Vagina (tissue), 2 donors: ENCODE measurements at places on chromosomes 5 and 9. TPM values are rescaled to one million over a fixed set of nuclear protein-coding genes. Genes with fewer than 3 reads are reported as not detected.

The ENC1 gene
- total RNA-seq = 7.1 TPM

DNA sequence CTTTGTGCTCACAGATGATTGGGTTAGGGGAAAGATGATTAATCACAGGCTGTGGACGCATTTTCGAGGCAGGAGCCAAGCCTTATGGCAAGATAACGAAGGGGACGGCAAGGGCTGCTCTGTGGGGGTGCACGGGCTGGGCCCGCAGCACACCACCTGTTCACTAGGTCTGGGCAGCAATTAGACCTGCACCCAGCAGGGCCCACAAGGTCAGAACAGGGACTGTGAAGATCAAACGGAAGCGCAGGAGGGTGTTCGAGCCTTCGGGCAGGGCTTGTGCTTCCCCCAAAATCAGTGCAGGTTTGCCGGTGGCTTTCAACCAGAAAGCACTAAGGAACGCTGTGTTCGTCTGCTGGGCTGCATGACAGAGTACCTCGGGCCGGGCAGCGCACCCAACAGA is 73.7 kb downstream of the UBE2QL1 start:
- H3K27me3 ChIP-seq = no peaks in the 10 kb centered on the region
- H3K36me3 ChIP-seq = no peaks in the 10 kb centered on the region
- no peak for DNase-seq

- no peaks in the 10 kb centered on the region for H3K36me3 ChIP-seq
- H3K27me3 ChIP-seq = no peaks in the 10 kb centered on the region
- no peaks in the 10 kb centered on the region for H3K4me1 ChIP-seq
- no peak overlapping the region for H3K4me3 ChIP-seq
- no peak overlapping the region for H3K27ac ChIP-seq
- DNase-seq = no peak
These were observed 20.5 kb downstream of the EQTN start for GRCh38 chr9:27276193-27277030.

GRCh38 chr5:127072861-127073846 is at the start of gene C5orf63:
C5orf63 (minus strand) TSS chr5:127073502; CDS start chr5:127058995, 14,507 bp downstream.
- DNase-seq = no peak
- H3K36me3 ChIP-seq = no peaks in the 10 kb centered on the region
- no peak within 1 kb of the TSS for H3K27ac ChIP-seq
- no peaks in the 10 kb centered on the region for H3K4me1 ChIP-seq
- H3K4me3 ChIP-seq = peak within 1 kb of the TSS; percentile 36

The TEK gene
- 12.5 TPM for total RNA-seq

GRCh38 chr9:22054076-22054475 is 45.0 kb upstream of the CDKN2B start:
- H3K4me3 ChIP-seq = no peak overlapping the region
- H3K27ac ChIP-seq = no peak overlapping the region
- no peaks in the 10 kb centered on the region for H3K4me1 ChIP-seq

- no peaks in the 10 kb centered on the region for H3K27me3 ChIP-seq
- peak overlapping the region; percentile 73 for H3K27ac ChIP-seq
- H3K4me3 ChIP-seq = no peak overlapping the region
These were observed 52.4 kb downstream of the ERGIC1 start for GRCh38 chr5:172886476-172886875.

GRCh38 chr9:137256856-137257255 is 1.7 kb downstream of the NELFB start:
- DNase-seq = no peak
- H3K4me1 ChIP-seq = peaks cover 27% of the 10 kb centered on the region
- H3K36me3 ChIP-seq = no peaks in the 10 kb centered on the region
- H3K27ac ChIP-seq = no peak overlapping the region
- H3K4me3 ChIP-seq = no peak overlapping the region
- H3K27me3 ChIP-seq = no peaks in the 10 kb centered on the region

The MSX2 gene
- 1.2 TPM for total RNA-seq

DNA sequence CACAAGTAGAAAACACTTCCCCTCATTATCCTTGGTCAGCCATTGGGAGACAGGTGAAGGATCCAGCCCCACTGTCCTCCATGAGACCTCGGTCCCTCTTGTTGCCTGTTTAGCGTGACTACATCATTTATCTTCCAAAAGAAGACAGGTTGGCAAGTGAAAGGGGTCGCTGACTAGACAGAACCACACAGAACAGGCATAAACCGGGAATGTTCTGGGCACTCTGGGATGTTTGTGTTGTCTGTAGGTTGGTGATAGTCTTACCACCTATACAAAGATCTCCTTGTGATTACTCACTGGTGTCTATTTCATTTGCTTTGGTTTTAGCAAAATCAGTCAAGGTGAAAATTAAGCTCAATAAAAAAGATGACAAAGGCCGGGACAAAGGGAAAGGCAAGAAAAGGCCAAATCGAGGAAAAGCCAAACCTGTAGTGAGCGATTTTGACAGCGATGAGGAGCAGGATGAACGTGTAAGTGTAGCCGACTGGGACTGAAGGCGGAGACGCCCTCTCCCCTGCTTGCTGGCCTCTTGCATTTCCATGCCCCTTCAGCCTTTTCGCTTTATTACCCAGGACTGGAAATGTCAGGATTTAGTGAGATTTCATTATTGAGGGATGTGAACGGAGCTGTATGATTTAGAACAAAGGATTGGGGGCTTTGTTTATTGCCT is 175.9 kb downstream of the SMARCA2 start:
- DNase-seq = no peak
- H3K27ac ChIP-seq = no peak overlapping the region
- no peaks in the 10 kb centered on the region for H3K4me1 ChIP-seq
- no peak overlapping the region for H3K4me3 ChIP-seq

- H3K27ac ChIP-seq = no peak overlapping the region
- no peak for DNase-seq
- no peaks in the 10 kb centered on the region for H3K27me3 ChIP-seq
- H3K4me1 ChIP-seq = no peaks in the 10 kb centered on the region
- H3K4me3 ChIP-seq = no peak overlapping the region
These were observed 91.8 kb downstream of the STX17 start for GRCh38 chr9:99998266-99998665.

The DEPDC1B gene
- 0.74 TPM for total RNA-seq

DNA sequence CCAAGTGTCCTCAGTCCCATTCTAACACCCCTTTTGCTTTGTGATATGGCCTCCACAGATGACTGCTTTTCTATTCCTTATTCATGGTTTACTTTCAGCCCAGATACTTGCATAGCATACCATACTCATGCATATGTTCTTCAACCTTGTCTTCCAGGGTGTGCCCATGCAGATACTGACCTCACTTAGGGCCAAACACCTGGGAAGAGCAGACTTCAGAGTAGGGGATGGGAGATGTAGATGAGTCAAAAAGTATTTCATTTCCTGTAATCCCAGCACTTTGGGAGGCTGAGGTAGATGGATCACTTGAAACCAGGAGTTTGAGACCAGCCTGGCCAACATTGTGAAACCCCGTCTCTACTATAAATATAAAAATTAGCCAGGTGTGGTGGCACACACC is 58.3 kb downstream of the NRG2 start:
- no peaks in the 10 kb centered on the region for H3K36me3 ChIP-seq
- no peak overlapping the region for H3K27ac ChIP-seq
- no peak overlapping the region for H3K4me3 ChIP-seq
- no peaks in the 10 kb centered on the region for H3K4me1 ChIP-seq
- no peak for DNase-seq

GRCh38 chr9:100479820-100480219 is 6.9 kb downstream of the TMEFF1 start:
- no peaks in the 10 kb centered on the region for H3K36me3 ChIP-seq
- H3K27ac ChIP-seq = no peak overlapping the region
- no peak overlapping the region for H3K4me3 ChIP-seq
- no peak for DNase-seq
- no peaks in the 10 kb centered on the region for H3K4me1 ChIP-seq
- H3K27me3 ChIP-seq = no peaks in the 10 kb centered on the region

DNA sequence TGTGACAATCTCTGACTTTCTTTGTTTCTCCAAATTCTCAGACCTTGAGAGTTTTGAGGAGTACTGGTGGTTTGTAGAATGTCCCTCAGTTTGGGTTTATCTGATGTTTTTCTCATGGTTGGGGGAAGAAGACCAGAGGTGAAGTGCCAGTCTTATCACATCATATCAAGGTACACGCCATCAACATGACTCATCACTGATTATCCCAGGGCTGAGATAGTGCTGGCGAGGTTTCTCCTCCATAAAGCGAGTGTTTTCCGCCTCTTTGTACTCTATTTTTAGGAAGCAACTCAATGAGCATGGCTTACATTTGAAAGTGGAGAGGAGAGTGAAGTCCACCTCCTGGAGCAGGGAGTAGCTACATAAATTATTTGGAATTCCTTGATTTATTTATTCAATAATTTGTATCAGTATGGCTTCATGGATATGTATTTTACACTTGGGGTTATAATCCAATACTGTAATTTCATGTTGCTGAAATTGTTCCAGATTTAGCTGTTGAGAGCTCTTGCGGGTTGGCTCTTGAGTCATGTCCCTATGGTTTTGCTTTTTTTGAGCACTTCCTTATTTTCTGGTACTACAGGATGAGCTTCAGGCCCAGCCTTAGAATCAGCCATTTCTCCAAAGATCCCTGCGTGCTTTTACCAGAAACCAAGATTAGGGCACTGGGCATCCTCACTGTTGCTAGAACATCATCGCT is 23.9 kb downstream of the DCANP1 start:
- no peaks in the 10 kb centered on the region for H3K4me1 ChIP-seq
- DNase-seq = no peak
- no peaks in the 10 kb centered on the region for H3K36me3 ChIP-seq
- no peaks in the 10 kb centered on the region for H3K27me3 ChIP-seq
- H3K27ac ChIP-seq = no peak overlapping the region

DNA sequence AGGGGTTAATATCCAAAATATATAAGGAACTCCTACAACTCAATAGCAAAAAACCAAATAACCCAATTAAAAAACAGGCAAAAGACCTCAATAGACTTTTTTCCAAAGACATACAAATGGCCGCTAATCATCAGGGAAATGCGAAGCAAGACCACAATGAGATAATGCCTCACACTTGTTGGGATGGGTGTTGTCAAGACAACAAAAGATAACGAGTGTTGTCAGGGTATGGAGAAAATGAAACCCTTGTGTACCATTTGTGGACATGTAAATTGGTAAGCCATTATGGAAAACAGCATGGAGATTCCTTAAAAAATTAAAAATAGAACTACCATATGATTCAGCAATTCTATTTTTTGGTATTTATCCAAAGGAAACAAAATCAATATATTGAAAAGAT is 620.2 kb downstream of the ACTL7B start:
- no peaks in the 10 kb centered on the region for H3K4me1 ChIP-seq
- no peak for DNase-seq
- H3K27me3 ChIP-seq = no peaks in the 10 kb centered on the region
- no peaks in the 10 kb centered on the region for H3K36me3 ChIP-seq
- H3K4me3 ChIP-seq = no peak overlapping the region
- no peak overlapping the region for H3K27ac ChIP-seq

The SPINK1 gene
- not detected for total RNA-seq

DNA sequence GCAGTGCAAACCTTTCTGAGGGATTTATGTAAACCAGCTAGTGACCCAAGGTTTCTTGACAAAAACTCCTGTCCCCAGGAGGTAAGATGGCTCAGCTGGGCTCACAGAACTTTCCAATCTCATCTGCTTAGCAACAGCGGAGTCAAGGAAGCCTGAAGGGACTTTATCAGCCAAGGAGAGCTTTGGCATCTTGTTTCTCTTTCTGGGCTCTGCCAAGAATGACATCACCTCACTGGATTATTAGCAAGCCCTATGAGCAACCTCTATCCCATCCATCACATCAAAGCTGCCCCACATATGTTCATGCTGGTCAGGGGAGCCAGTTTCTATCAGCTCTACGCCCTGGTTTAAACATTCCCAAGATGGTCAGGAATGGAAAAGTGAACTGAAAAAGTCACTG is 461.3 kb downstream of the ENC1 start:
- no peaks in the 10 kb centered on the region for H3K36me3 ChIP-seq
- H3K27ac ChIP-seq = no peak overlapping the region

The HAND1 gene
- total RNA-seq = not detected

- peak overlapping the region; percentile 25 for H3K27ac ChIP-seq
- H3K4me3 ChIP-seq = no peak overlapping the region
- DNase-seq = no peak
These were observed 347.2 kb upstream of the WWC1 start for GRCh38 chr5:167944121-167944852.

DNA sequence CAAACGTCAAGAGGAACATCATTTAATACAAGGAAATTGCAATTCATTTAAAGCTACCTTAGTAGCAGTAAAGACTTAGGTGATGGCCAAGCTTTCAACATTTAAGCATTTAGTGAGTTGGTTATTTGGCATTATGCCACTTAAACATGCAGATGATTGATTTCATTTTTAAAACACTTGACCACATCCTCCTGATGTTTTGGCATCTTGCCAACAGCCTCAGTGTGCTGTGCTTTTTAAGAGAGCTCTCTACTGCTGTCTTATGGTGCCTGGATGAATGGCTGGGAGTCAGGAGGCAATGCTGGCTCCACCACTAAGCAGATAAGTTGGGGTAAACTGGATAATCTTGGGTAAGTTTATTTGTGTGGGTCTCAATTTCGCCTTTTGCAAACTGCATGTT is 364.5 kb downstream of the MAN2A1 start:
- no peaks in the 10 kb centered on the region for H3K4me1 ChIP-seq
- H3K27me3 ChIP-seq = no peaks in the 10 kb centered on the region
- no peaks in the 10 kb centered on the region for H3K36me3 ChIP-seq
- H3K4me3 ChIP-seq = no peak overlapping the region

The LEAP2 gene
- total RNA-seq = 4.2 TPM
